HFFc6 (cell line): ENCODE measurements at places on chromosomes 7 and 10.

GRCh38 chr10:108902619-108903285 is 1020.6 kb downstream of the XPNPEP1 start:
- DNase-seq = no peak

DNA sequence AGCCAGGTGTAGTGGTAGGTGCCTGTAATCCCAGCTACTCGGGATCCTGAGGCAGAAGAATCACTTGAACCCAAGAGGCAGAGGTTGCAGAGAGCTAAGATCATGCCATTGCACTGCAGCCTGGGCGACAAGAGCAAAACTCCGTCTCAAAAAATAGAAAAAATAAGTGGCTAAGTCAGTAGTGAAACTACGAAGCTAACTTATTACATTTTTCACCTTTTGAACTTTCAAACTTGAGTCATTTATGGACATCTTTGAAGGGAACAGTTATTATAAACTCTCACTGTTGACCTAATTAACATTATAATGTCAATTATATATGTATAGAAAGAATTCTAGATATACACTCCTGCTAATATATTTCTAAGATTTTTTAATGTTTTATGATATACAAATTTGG is 541.5 kb upstream of the C7orf33 start:
- DNase-seq = no peak

DNA sequence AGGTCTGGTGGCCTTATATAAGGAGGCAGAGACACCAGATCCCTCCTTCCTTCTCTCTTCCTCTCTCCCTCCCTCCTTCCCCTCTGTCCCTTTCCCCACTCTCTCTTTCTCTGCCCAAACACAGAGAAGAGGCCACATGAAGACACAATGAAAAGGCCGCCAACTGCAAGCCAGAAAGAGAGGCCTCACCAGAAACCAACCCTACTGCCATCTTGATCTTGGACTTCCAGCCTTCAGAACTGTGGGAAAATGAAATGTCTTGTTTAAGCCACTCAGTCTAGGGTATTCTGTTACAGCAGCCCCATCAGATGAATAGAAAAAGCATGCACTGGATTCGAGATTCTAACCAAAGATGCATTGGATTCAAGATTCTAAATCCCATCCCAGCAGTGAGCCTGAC is 168.1 kb downstream of the FAM107B start:
- DNase-seq = no peak

- no peak for DNase-seq
These were observed 110.9 kb downstream of the DYNC1I1 start for GRCh38 chr7:95883217-95883616.

DNA sequence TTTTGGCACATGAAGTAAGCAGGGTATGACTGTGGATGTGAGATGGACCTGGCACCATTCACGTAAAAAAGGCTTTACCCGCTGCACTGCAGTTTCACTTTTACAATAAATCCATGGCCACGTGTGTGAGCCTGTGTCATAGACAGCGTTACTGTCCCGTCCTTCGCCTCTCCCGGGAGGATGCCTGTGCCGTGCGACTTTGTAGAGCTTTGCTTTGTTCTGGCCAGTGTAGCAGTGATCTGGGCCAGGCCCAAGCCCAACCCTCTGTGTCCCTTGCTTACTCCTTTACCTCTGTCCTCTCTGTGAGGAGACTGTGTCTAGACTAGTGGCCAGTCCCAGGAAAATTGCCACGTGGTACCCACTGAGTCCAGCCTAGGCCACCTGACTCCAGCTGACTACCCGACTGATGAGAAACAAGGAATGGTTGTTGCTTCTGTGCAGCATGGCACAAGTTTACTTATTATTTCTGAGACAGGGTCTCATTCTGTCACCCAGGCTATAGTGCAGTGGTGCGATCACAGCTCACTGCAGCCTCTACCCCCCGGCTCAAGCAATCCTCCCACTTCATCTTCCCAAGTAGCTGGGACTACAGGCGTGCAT is 48.1 kb downstream of the JAKMIP3 start:
- no peak for DNase-seq

- no peak for DNase-seq
These were observed 32.3 kb downstream of the PYROXD2 start for GRCh38 chr10:98382691-98383101.

DNA sequence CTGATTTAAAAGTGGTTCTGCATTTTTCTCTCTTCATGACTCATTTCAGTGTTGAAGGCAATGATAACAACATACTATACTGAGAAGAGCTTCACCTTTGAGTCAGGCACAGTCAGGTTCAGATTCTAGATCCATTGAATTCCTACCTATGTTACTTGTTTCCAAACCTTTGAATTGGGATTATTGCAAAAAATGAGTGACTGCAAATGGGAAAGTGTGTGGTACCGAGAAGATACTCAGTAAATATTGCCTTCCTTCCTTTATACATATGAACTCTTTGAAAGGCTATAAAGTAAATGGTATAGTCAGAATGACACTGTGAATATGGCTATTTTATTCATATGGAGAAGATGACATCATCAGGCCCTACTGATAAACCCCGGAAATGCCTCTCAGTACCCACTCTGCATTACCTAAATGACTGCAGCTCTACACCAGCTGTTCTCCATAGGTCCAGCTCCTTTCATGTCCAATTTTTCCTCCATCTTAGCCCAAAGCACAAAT is 66.7 kb upstream of the FGL2 start:
- DNase-seq = no peak

DNA sequence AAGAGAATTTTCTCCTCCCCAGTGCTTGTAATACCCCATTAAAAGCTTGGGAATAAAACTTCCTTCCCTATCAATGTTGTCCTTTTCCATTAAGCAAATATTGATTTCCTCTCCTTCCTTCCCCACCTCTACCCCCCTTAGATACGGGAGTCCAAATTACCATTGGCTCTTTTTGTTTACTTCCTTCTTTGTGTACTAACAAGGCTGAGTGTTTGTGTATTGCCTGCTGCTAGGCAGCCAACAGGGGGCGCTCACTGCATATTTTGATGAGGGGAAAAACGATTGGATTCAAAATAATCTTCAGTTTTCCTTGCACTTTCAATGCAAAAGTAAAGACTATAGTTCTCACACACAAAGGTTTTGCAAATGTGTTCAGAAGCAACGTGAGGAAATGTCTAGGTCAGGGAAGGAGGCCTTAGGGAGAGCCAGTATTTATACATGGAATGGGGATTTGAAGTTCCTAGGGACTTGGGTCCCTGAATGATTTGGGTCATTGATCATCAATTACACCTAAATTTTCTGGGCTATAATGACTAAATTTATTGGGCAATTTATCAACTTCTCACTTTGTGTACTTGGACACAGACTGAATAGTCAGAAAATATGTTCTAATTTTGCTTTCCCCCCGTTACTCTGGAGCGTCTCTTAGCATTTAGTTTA is 23.6 kb upstream of the VPS41 start:
- peak; percentile 48 for DNase-seq

- DNase-seq = no peak
These were observed 34.2 kb downstream of the ADRB1 start for GRCh38 chr10:114077815-114078219.

DNA sequence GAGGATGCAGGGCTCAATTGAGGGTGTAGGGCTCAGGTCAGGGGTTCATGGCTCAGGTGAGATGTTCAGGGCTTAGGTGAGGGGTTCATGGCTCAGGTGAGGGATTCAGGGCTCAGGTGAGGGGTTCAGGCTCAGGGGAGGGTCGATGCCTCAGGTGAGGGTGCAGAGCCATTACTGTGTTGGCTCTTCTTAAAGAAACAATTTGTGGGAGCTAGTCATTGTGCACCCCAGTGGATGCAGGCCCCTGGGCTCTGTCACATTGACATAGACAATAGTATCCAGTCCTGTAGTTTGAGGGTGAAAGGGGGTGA is 86.7 kb downstream of the ADCY1 start:
- DNase-seq = no peak

GRCh38 chr7:73844848-73845460 is 2.6 kb upstream of the METTL27 start:
- peak; percentile 88 for DNase-seq

GRCh38 chr10:6072215-6072934 is 10.2 kb upstream of the IL2RA start:
- DNase-seq = no peak

DNA sequence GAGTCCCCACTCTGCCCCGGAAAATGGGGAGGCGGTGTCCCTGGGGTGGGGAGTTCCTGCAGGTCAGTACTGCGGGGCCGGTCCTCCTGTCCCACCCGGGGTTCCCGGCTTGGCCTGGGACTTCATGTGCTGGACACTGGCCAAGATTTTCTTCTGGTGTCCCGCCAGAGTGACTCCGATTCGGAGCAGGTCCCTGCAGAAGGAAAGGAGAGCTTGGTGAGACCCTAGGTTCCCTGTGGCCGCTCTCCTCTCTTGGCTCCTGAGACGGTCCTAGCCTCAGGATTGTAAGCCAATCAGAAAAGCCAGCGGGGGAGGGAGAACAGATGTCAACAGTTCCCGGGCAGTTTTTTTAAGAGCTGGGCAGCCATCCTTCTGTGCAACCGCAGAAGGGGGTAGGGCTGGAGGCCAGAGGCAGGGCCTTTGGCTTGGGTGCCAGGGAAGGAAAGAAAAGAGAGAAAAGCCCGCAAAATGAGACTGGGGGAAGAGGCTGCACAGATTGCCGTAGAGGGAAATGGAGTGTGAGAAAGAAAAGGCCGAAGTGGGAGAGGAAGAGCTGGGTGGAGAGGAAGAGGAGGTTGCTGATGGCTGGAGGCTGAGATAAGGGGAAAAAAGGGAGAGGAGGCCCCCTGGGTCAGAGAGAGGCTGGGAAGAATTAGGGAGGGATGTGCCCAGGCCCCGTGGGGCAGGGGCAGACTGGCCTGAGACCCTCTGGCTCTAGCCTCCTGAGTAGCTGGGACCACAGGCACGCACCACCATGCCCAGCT is 23.7 kb downstream of the EPHB4 start:
- peak; percentile 87 for DNase-seq

DNA sequence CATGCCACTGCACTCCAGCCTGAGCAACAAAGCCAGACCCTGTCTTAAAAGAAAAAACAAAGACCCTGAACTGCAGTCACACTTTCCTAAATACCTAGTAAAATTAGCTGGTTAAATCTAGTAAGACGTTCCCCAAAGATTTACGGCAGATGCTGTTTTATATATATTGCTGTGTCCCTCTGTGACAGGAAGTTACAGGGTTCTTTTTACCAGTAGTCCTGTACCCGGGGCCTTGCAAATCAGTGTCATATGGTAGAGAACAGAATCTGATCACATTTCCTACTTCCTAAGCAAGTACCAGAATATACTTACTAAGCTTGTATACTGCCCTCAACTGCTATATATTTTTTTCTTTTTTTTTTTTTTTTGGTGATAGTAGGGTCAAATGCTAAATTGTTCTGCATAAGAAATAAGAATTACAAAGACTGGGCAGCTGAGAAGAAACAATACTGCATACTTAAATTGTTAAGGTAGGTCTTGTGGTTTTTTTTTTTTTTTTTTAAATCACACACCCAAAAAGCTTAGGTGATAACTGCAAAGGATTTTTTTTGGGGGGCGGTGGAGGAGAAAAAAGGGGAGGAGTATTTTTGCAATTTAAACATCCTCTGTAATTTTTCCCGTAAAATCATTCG is 27.3 kb upstream of the KMT2E start:
- DNase-seq = no peak

DNA sequence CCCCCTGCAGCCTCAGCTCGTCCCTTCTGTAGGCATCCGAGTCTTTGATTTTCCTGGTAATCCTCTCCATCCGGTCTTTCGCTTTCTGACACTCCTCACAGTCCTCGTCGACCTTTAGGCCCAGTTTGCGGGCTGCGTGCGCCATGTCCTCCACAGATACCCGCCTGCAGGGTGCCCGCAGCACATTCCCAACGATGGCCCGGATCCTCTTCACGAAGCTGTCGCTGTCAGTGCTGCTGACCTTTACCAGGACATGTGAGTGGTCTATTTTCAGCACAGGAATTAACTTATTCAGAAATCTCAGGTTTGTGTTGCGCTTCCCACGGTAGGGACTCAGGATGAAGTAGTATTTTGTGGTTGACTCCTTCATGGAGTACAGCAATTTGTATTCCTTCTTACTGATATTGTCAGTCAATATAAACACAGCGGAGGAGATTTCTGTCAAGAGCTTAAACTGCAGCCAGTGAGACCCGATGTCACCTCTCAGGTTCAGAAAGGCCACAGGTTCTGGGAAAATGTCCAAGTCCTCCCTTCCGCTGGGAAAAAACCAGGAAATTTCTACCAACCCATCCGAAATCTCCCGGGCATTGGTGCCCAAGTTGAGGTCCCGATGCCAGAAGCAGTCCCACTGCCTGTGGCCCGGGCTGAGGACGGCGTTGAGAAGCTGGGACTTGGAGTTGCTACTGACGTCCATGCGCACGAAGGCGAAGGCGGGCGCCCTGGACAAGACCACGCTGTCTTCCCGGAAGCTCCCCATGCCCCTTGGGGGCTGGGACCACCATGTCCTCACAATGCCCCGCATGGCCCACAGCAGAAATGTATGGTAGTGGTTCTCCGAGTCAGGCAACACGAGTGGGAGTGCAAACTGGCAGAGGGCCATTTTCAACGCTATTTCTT is 8.9 kb upstream of the MRPS24 start:
- DNase-seq = no peak

- DNase-seq = peak; percentile 43
These were observed 375.8 kb downstream of the MDFIC start for GRCh38 chr7:115297656-115298055.

DNA sequence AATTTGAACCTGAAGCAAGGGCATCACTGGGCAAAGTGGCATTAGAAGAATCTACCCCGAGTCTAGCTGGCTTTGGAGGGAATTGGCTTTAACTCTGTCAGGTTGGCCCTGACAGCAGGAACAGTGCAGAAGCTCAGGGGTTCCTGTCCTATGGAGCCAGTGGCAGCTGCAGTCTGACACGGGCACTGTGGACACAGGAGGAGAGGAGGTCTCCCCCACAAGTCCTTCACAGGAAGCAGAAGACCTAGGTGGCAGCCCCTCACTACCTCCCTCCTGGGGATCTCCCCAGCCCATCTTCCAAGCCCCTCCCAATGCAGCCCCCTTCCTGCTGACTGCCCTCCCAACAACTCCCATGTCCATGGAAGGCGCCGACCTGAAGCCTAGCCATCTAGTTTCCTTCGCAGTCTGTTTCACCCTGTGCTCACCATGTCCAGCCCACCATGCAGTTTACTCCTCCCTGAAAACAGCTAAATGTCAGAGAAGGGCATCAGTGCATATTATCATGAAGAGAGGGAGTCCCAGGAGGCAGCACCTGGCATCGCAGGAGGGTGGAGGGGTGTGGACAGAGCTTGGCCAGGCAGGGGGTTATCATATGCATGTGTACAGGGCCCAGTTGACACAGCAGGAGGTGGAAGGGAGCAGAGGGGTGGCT is 17.9 kb upstream of the GDF10 start:
- DNase-seq = no peak
